ENCODE measurements at places on chromosomes 2 and 18.

- no peak for DNase-seq
Measured at GRCh38 chr18:40382197-40382596, 1572.8 kb upstream of the PIK3C3 start.

DNA sequence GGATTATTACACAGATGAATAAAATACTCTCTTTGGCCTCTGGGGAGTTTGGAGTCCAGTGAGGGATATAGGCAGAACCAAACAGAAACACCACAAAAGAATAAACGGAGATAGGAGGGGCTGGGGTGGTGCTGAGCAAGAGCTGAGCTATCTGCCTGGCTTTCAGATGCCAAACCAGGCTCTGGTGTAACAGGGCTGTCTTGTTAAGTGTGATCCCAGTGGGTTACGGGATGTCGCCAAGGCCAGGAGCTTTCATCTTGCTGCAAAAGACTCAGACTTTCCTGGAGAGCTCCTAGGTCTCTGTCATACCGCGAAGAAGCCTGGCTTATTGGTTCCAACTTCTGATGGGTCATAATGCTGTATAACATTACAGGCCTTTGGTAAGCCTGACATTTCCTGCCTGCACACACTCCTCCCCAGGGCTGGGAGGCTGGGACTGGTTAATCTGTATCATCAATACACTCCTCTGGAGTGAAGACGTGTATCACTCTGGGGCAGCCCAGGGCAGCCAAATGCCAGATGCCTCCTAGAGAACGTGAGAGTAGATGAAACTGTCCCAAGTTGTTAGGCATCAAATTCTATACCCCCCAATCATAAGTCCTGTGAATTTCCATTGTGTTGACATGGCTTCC, 60.5 kb downstream of the STPG4 start:
- no peak for DNase-seq

DNA sequence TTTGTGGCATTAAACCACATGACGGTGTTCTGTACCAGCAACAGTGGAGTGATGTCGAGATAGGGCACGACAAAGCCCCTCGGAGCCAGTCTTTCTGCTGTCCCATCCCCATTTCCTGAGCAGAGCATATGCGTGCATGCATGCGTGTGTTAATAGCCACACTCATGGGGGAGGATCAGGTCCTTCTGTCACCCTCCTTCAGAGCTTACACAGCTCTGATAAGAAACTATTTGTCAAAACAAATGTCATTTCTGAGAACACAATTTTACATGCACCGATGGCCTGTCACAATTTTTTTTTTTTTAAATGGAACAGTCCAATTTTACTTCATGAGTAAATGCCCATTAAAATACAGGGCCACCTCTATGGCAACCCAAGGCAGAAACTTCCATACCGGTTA, 95.9 kb upstream of the ZBTB14 start:
- DNase-seq, result no peak

DNA sequence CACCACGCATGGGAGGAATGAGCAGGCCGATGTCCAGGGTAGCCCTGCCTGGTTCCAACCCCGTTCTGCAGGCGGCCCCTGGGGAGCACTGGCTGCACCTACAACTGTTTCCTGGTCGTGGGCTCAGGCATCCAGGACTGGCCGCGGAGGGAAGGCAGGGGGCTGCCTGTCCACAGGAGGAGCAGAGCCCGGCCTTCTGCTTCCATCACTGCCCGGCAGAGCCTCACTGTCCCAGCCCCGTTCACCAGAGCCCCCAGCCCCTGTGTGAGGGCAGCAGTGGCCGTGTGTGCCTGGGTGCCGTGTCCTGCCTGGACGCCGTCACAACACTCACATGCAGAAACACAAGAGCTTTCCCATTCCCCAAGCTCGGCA, 56.2 kb downstream of the KCNG2 start:
- no peak for DNase-seq

- no peak for DNase-seq
Measured at GRCh38 chr2:7994397-7994951, 687.4 kb upstream of the ID2 start.

- no peak for DNase-seq
Measured at GRCh38 chr2:215338883-215339679, 27.2 kb downstream of the ATIC start.

DNA sequence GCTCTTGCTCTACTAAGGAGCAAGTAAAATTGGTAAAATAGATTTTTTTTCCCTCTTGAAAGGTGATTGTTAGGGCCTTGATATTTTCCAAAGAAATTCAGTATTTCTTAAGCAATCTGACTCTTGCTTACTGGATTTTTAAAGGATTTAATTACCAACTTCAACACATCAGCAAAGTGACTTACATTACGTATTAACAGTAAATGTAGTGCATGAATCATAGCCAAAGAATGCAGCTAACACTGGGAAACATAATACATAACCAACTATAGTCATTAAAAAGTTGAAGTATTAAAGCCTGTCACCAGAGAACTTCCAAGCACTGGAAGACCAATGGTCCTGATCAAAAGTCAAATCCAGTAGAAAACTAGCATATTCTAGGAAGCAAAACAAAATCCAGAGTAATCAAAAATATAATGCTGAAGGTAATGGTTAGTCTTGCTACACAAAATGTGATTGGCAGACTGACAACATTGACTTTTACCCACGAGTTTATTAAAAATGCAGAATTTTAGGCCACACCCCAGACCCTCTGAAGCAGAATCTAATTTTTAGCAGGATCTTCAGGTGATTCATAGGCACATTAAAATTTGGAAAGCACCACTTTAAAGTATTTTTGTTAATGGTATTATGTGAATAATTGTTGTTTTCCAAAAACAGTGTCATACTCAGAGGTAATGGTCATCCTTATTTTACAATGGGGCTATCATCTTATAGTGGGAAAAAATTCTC, 31.8 kb upstream of the CAVIN2 start:
- DNase-seq, result no peak

- DNase-seq, result no peak
Measured at GRCh38 chr2:21118302-21118920, 5.4 kb upstream of the TDRD15 start.

GRCh38 chr2:232521959-232522622, 1.9 kb downstream of the PRSS56 start:
- DNase-seq, result peak; percentile 74

GRCh38 chr2:111903930-111904439, 5.6 kb downstream of the MERTK start:
- no peak for DNase-seq

DNA sequence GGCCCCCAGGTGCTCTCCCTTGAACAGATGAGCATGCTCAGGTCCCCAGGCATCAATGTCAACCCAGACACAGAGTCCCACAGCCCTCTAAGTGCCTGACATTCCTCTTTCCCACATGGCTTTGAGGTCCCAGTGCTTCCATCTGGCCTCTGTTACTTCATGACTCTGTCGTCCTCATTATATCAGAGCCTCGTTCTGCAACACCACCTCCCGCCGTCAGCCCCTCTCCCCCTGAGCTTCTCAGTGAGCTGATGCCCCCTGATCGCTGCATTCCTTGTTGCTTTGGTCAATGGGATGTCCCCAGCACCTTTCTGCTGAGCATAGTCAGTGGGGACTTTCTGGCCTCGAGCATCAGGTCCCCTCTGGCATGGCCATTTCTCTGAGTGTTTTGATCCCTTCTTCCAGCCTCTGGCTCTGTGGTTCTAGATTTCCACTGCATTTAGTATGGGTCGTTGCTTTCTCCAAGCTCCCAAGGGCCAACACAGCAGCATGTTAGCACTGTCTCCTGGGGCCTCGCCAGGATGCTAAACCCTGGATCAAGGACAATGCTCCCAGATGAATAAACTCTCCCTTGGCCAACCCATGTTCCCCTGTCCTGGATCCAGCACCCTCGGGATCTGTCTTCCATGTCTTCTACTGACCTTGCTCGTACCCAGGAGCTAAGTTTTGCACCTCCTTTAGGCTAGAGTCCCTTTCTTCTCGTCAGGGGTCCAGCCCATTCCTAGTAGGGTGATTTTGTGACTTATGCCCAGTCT, 143.2 kb upstream of the TWIST2 start:
- DNase-seq, result no peak

- no peak for DNase-seq
Measured at GRCh38 chr18:48896326-48896874, 54.4 kb downstream of the SMAD7 start.

GRCh38 chr2:229417916-229418315, 146.8 kb upstream of the PID1 start:
- DNase-seq, result no peak
